Liver (tissue), 10 donors: ENCODE measurements at places on chromosomes 7 and 10. TPM values are rescaled to one million over a fixed set of nuclear protein-coding genes. Genes with fewer than 3 reads are reported as not detected.
A peak's percentile ranks its signal among the peaks of the same experiment; 100 is the strongest.

DNA sequence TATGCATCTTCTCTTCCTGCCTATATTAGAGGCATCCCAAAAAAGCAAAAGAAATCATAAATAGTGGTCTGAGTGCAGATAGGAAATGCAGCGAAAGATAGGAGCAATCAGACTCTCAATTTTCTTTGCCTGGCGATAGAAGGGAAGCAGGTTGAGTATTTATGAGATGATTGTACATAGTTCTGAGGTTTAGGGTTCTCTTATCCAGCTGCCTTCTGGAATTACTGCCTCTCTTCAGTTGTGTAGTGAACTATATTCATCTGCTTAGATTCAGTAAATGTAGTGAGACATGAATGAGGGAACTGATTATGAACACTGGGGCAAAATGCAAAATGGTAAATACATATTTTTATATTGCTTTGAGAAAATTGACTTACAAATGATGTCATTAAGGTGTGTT lies 93.0 kb upstream of the CYP26C1 start:
- H3K27me3 ChIP-seq = no peaks in the 10 kb centered on the region
- no peak overlapping the region for H3K27ac ChIP-seq
- no peaks in the 10 kb centered on the region for H3K4me1 ChIP-seq
- no peak overlapping the region for H3K4me3 ChIP-seq

Gene GTF2IRD1
- 3.3 TPM for total RNA-seq

DNA sequence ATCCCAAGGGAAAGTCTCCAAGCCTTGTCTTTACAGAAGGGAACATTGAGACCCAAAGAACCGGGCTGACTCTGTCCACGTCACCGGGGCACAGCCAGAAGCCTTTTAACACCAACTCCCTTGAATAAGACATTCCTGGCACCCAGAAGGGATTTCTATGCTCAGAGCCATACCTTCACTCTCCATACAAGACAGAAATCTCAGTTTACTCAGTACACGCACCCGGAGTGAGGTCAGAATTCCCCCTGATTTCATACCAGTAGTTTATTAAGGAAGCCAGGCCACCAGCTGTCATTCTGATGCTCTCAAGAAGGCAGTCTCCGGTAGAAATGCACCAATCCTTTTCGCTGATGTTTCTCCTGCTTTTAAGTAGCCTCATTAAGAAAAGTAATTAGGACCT lies 134.2 kb upstream of the KCNMA1 start:
- H3K36me3 ChIP-seq = no peaks in the 10 kb centered on the region
- no peaks in the 10 kb centered on the region for H3K4me1 ChIP-seq
- no peak for DNase-seq
- no peak overlapping the region for H3K27ac ChIP-seq

DNA sequence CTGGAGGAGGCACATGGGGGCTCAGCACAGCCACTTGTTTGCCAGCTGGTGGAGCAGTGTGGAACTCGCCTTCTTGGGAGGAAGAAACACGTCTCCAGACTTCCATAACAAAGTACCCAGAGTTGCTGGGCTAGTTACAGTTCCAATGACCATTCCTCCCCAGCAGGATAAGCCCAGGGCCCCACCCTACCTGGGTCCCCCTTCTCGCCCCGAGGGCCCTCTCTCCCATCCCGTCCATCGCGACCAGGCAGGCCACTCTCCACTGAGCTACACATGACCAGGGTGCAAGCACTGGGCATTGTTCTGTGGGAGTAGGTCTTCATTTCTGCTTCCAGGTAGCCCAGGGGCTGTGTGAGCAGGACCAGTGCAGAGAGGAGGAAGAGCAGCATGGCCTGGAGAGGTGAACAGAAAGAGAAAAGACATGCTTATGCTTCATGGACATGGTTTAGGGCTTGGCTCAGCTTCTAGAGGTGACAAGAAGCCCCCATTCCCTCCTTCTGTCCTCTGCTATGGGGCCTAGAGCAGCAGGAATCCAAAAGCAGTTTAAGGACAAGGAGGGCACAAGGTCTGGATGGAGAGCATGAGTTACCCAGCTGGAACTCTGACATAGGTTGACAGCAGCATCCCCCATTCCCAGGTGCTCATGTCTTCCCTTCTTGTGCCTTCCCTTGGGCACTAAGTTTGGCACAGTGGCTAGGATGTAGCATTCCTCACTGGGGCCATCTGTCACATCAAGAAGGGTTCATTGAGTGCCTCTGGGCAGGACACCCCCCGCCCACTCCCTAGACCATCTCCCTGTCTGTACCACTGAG lies 2.4 kb downstream of the SFTPD start:
- no peaks in the 10 kb centered on the region for H3K4me1 ChIP-seq
- no peak overlapping the region for H3K4me3 ChIP-seq
- H3K27me3 ChIP-seq = no peaks in the 10 kb centered on the region
- H3K27ac ChIP-seq = no peak overlapping the region
- peak; percentile 24 for DNase-seq
- no peaks in the 10 kb centered on the region for H3K36me3 ChIP-seq

Gene CHN2
- 10.2 TPM for total RNA-seq

- H3K36me3 ChIP-seq = no peaks in the 10 kb centered on the region
- no peak overlapping the region for H3K27ac ChIP-seq
- DNase-seq = no peak
- H3K27me3 ChIP-seq = no peaks in the 10 kb centered on the region
- no peaks in the 10 kb centered on the region for H3K4me1 ChIP-seq
These were observed 24.6 kb downstream of the RAMP3 start for GRCh38 chr7:45181991-45182855.

DNA sequence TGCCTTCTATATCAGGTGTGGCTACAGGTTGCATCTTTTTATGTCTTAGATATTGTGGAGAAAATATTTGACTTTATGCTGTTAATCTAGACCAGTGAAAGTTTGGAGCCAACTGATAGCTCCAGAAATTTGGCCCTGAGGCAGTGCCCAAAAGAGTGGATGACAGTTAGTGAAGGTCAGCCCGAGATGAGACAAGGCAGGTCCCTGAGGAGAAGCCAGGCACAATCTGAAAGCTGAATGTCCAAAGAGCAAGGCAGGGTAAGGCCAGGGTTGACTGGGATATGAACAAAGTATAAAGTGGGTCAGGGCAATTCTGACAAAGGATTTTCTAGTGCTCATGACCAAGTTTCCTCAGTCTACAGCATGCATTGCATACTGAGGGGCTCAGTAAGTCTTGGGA lies 661.9 kb downstream of the SUGCT start:
- no peak overlapping the region for H3K4me3 ChIP-seq
- no peak for DNase-seq
- no peaks in the 10 kb centered on the region for H3K36me3 ChIP-seq
- H3K27me3 ChIP-seq = no peaks in the 10 kb centered on the region
- no peak overlapping the region for H3K27ac ChIP-seq

- no peak overlapping the region for H3K4me3 ChIP-seq
- H3K36me3 ChIP-seq = no peaks in the 10 kb centered on the region
- DNase-seq = peak; percentile 62
- H3K27me3 ChIP-seq = peaks cover 26% of the 10 kb centered on the region
These were observed 2.3 kb downstream of the IGF2BP3 start for GRCh38 chr7:23467806-23468525.

DNA sequence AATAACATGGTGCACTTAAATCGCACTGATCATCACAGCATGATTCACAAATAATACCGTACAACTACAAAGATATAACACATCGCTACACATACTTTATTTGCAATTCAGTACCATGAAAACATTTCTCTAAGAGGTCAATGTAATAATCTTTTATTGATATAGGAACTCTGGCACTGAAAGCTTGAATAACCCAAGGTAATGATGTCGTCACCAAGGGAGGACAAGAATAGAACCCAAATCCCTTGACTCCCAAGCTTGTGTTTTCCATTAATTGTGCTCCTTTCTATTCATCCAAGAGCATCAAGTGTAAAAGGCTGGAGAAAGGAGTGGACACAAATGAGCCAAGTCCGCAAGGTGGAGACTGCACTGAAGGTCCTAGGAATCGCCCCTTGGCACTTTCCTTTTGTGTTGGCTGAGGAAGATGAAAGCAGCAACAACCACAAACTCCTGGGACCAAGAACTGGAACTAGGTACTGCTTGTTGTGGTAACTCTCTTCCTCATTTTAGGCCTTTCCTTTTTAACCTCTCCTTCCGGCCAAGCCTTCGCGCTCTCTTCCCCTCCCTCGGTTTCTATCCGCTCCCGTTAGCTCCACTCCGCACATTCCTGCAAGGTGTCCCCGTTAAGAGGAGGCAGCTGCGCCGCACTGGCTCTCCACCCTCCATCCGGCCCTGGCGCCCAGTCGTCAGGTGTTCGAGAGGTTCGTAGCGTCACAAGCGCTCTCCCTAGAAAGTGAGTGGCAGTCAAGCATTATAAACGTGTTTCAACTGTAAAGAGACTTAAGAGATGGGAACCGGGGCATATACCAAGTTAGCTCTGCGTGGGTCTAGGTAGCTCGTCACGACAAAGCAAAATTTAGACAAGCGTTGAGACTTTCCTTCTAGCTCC lies 1.0 kb upstream of the CBLL1 start:
- H3K4me1 ChIP-seq = peaks cover 5% of the 10 kb centered on the region
- peak overlapping the region; percentile 98 for H3K27ac ChIP-seq
- DNase-seq = no peak

DNA sequence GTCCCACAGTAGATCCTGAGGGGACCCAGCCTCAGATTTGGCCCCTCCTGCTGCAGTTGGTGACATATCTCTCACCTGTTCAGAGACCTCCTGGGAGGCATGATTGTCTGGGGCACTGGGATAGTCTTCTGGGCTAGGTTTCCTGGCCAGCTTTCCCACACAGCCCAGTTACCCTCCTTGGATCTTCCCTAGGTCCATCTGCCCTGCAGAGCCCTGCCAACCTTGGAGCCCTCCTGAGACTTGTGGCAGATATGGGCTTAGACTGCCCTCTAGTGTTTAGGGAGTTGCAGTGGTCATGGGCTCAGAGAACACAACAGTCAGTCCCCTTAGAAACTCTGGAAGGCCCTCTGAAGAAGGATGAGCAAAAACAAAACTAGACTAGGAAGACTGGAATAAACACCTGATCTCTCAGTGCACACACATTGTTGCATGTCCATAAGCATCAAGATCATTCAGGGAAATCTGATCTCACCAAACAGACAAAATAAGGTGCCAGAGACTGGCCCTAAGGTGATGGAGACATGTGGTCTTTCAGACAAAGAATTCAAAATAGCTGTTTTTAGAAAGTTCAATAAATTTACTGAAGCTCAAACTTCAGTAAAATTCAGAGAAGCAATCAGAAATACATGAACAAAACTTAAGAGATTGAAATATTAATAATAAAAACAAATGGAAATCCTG lies 324.6 kb downstream of the ATRNL1 start:
- H3K27ac ChIP-seq = no peak overlapping the region
- H3K36me3 ChIP-seq = no peaks in the 10 kb centered on the region
- H3K27me3 ChIP-seq = no peaks in the 10 kb centered on the region
- H3K4me3 ChIP-seq = no peak overlapping the region

Gene CALN1
- 0.84 TPM for total RNA-seq

Gene BLNK
- total RNA-seq = 3.3 TPM

Gene CRHR2
- total RNA-seq = not detected

- no peak for DNase-seq
- H3K27me3 ChIP-seq = no peaks in the 10 kb centered on the region
- no peaks in the 10 kb centered on the region for H3K4me1 ChIP-seq
- no peak overlapping the region for H3K4me3 ChIP-seq
- peaks cover 30% of the 10 kb centered on the region for H3K36me3 ChIP-seq
These were observed 35.4 kb downstream of the PSAP start for GRCh38 chr10:71815515-71816130.

GRCh38 chr7:46244757-46245156 lies 323.7 kb upstream of the IGFBP3 start:
- no peak overlapping the region for H3K27ac ChIP-seq
- DNase-seq = no peak
- no peaks in the 10 kb centered on the region for H3K36me3 ChIP-seq
- H3K4me3 ChIP-seq = no peak overlapping the region
- no peaks in the 10 kb centered on the region for H3K27me3 ChIP-seq
- H3K4me1 ChIP-seq = no peaks in the 10 kb centered on the region

DNA sequence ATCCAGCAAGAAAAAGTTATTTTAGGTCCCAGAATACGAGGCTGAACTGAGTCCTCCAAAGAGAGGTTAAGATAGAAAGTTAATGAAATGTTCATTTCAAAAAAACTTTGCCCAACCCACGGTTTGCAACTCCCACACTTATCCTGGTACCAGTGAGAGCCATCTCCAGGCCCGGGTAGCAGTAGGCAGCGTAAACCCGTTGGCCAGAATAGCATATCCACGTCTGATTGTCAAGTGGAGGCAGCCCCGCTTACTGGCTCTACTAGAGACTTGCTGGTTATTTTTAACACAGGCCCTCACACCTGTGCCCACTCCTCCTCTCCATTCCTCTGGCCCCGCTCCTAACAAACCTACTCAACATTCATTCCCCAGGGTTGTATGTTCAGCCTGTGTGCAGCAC lies 109.7 kb downstream of the HIP1 start:
- no peaks in the 10 kb centered on the region for H3K27me3 ChIP-seq
- H3K36me3 ChIP-seq = no peaks in the 10 kb centered on the region

DNA sequence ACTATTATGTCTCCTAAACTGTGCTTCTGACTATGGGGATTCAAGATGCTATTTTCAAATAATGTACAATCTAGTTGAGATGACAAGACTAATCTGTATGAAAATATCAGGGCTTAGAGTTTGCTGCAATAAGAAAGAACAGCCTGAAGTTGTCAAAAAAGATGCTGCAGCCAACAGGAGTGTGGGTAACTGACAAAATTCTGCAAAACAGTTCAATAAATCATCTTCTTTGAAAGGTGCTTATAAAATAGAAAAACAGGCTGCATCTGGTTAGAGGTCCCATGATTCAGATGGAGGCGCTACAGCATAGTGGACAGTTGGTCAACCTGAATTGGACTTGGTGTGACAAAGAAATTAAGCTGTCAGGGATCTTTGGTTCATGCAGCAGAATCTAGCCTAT lies 511.0 kb downstream of the XPNPEP1 start:
- H3K27me3 ChIP-seq = no peaks in the 10 kb centered on the region
- no peaks in the 10 kb centered on the region for H3K4me1 ChIP-seq
- no peaks in the 10 kb centered on the region for H3K36me3 ChIP-seq
- no peak overlapping the region for H3K27ac ChIP-seq
- DNase-seq = no peak
- no peak overlapping the region for H3K4me3 ChIP-seq

GRCh38 chr7:116565981-116566380 lies 41.1 kb downstream of the CAV1 start:
- DNase-seq = no peak
- no peaks in the 10 kb centered on the region for H3K4me1 ChIP-seq
- H3K27ac ChIP-seq = no peak overlapping the region
- no peaks in the 10 kb centered on the region for H3K27me3 ChIP-seq
- H3K36me3 ChIP-seq = no peaks in the 10 kb centered on the region
- no peak overlapping the region for H3K4me3 ChIP-seq

Gene PRSS2
- not detected for total RNA-seq

- no peaks in the 10 kb centered on the region for H3K27me3 ChIP-seq
- H3K4me3 ChIP-seq = no peak overlapping the region
- H3K36me3 ChIP-seq = peaks cover 13% of the 10 kb centered on the region
- H3K4me1 ChIP-seq = no peaks in the 10 kb centered on the region
- no peak for DNase-seq
These were observed 89.5 kb downstream of the VPS41 start for GRCh38 chr7:38819463-38819862.
